ENCODE measurements at places on chromosomes 3 and 15.

DNA sequence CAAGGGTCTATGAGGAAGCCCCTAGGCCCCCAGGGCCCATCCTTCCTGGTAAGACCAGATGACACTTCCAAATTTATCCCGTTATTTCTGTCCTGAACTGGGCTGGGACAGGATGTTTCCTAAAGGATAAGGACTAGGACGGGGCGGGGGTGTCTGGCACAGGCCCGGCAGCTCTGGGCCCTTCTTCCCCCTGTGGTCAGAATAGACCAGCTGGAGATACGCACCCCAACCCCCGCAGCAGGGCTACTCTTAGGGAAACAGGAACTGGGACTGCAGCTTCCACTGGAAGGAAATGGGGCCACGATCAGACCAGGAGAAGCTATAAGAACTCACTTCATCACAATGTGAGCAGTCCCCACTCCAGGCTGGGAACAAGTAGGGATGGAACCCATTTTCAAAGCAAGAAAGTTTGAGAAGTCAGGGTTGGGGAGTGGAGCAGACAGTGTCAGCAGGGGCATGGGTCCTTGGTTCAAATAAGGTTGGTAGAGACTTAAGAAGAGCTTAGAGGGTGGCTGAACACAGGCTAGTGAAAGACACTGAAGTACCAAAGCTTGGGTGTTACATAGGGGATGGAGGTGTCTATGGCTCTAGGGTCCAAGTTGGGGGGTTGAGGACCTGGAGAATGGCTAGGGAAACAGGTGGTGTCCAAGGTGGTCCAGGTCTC lies 1.1 kb downstream of the NCKIPSD start:
- DNase-seq = no peak
- H3K4me1 ChIP-seq = peaks cover 26% of the 10 kb centered on the region
- H3K27me3 ChIP-seq = no peaks in the 10 kb centered on the region
- peak overlapping the region; percentile 24 for H3K4me3 ChIP-seq
- H3K36me3 ChIP-seq = peaks cover 62% of the 10 kb centered on the region

DNA sequence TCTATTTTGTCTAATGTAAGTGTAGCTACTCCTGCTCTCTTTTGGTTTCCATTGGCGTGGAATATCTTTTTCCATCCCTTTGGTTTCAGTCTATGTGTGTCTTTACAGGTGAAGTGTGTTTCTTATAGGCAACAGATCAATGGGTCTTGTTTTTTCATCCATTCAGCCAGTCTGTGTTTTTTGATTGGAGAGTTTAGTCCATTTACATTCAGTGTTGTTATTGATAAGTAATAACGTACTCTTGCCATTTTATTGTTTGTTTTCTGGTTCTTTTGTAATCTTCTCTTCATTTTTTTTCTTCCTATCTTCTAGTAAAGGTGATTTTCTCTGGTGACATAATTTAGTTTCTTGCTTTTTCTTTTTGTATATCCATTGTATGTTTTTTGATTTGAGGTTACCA lies 97.1 kb downstream of the GLDN start:
- peaks cover 5% of the 10 kb centered on the region for H3K4me1 ChIP-seq
- H3K4me3 ChIP-seq = no peak overlapping the region
- no peak overlapping the region for H3K27ac ChIP-seq
- no peak for DNase-seq
- no peaks in the 10 kb centered on the region for H3K36me3 ChIP-seq

- no peaks in the 10 kb centered on the region for H3K36me3 ChIP-seq
- H3K27ac ChIP-seq = no peak overlapping the region
- H3K4me1 ChIP-seq = no peaks in the 10 kb centered on the region
- no peak for DNase-seq
- H3K27me3 ChIP-seq = peaks cover 1% of the 10 kb centered on the region
Observed at GRCh38 chr3:183259621-183260020, 6.6 kb downstream of the B3GNT5 start.

DNA sequence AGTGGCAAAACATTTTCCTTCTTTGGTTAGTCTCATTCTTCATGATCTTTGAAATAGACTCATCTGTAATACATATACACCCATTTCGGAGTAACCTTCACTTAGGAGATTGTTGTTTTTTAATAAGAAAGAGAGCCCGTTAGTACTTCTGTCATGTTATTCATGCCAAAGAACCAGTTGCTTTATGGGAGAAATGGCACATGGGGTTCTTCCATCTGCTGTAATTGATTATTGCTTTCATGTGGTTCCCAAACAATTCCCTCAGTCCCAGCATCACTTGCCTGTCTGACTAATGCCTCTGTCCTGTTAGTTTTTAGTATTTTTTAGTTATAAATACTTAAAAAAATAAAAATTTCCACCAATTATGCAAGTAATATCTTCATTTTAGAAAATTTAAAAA lies 33.8 kb upstream of the FAH start:
- DNase-seq = no peak
- H3K4me3 ChIP-seq = no peak overlapping the region

- no peak overlapping the region for H3K27ac ChIP-seq
- H3K27me3 ChIP-seq = peaks cover 7% of the 10 kb centered on the region
- no peaks in the 10 kb centered on the region for H3K36me3 ChIP-seq
- DNase-seq = no peak
- no peaks in the 10 kb centered on the region for H3K4me1 ChIP-seq
Observed at GRCh38 chr3:127066635-127067034, 83.7 kb downstream of the PLXNA1 start.
